ENCODE measurements at places on chromosomes 6 and 20.

- no peak for DNase-seq
These were observed 6.6 kb downstream of the HTR1B start for GRCh38 chr6:77456531-77457248.

DNA sequence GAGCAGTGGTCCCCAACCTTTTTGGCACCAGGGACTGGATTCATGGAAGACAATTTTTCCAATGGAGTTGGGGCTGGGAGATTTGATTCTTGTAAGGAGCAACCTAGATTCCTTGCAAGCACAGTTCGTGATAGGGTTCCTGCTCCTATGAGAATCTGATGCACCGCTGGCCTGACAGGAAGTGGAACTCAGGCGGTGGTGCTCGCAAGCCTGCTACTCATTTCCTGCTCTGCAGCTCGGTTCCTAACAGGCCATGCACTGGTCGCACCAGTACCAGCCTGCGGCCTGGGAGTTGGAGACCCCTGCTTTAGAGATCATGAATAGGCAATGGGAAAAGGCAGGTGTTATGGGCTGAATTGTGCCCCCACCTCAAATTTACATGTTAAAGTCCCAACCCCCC, 131.2 kb downstream of the PFDN4 start:
- no peak for DNase-seq

GRCh38 chr20:61024390-61024789, 227.7 kb upstream of the CDH4 start:
- DNase-seq: no peak

DNA sequence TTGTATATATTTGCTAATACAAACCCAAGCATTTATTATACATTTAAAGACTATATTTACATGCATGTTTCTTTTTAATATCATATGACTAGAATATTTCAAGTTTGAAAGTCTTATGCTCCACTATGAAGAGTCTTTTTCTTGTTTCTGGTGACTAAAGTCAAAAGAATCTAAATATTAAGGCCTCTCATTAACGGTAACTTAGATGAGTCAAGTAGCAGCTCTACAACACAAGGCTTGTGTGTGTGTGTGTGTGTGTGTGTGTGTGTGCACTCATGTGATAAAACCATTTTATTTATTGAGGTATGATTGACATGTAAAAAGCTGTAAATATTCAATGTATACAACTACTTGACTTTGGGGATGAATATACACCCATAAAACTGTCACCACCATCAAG, 275.6 kb downstream of the TFAP2B start:
- no peak for DNase-seq

DNA sequence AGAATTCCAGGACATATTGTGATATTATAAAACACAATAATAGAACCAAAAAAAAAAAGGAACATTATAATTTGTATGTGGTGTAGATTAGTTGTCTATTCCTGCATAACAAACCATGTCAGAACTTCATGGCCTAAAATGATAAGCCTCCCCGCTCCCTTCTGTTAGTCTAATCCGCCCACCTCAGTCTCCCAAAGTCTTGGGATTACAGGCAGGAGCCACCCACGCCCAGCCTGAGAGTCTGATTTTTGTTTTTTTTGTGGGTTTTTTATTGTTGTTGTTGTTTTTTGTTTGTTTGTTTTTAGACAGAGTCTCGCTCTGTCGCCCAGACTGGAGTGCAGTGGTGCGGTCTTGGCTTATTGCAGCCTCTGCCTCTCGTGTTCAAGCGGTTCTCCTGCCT, 61.1 kb upstream of the C20orf144 start:
- DNase-seq: no peak

DNA sequence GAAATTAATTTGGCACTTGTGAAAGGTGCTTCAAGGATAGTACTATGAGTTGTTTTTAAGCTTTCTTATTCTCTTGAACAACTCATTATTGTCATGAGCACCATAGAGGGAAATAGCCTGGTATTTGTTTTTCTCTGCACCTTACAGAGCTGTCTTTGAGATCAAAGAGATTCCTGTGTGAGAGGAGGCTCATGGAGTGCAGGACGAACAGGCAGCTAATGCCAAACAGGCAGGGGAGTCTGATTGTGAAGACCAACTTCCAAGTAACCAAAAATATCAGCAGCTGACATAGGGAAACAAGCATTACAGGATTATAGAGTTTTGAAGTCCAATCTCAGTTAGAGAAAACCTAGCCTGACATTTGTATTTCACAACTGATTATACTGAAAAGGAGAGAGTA, 110.6 kb upstream of the TENT5A start:
- DNase-seq: no peak

GRCh38 chr20:53708129-53708968, 114.7 kb upstream of the ZNF217 start:
- no peak for DNase-seq

DNA sequence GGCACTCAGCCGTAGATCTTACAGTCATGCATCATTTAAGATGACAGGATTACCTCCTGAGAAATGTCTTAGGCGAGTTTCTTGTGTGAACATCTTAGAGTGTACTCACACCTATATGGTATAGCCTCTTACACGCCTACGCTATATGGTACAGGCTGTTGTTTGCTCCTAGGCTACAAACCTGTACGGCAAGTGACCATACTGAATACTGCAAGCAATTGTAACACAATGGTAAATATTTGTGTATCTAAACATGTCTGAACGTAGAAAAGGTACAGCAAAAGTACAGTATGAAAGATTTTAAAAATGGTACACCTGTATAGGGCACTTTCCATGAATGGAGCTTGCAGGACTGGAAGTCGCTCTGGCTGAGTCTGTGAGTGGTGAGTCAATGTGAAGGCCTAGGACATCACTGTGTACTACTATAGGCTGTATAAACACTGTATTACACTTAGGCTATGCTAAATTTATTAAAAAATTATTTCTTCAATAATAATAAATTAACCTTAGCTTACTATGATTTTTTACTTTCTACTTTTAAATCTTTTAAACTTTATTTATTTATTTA, 541 bp upstream of the IL20RA start:
- DNase-seq: no peak

DNA sequence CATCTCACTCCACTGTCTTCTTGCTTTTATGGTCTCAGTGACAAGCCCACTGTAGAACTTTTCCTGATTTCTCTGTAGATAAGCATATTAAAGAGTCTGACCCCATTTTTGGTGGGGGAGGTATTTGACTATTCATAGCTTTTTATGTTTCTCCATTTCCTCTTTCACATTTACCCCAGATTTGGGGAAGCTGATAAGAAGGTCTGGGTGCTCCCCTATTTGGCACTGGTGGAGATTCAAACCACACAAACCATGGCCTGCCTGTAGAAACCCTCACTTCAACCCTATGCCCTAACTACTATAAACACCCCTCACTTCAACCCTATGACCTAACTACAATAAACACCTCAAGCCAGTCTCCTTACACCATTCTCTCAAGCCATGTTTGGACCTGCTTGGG, 196.2 kb upstream of the SYNDIG1 start:
- DNase-seq: no peak

Measured in SK-N-MC (cell line).